Activated CD4-positive, alpha-beta T cell treated with anti-CD3 and anti-CD28 coated beads for 48 hours (primary cell): ENCODE measurements at places on chromosomes 5 and 9.

GRCh38 chr5:2302169-2302568 lies 419.4 kb upstream of the IRX4 start:
- no peak for DNase-seq

DNA sequence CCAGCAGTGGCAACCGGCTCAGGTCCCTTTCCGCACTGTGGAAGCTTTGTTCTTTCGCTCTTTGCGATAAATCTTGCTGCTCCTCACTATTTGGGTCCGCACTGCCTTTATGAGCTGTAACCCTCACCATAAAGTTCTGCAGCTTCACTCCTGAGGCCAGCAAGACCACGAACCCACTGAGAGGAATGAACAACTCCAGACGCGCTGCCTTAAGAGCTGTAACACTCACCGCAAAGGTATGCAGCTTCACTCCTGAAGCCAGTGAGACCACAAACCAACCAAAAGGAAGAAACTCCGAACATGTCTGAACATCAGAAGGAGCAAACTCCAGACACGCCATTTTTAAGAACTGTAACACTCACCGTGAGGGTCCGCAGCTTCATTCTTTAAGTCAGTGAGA lies 103.5 kb downstream of the GLIS3 start:
- DNase-seq: no peak

- no peak for DNase-seq
These were observed 37.7 kb upstream of the PDE8B start for GRCh38 chr5:77172713-77173328.

DNA sequence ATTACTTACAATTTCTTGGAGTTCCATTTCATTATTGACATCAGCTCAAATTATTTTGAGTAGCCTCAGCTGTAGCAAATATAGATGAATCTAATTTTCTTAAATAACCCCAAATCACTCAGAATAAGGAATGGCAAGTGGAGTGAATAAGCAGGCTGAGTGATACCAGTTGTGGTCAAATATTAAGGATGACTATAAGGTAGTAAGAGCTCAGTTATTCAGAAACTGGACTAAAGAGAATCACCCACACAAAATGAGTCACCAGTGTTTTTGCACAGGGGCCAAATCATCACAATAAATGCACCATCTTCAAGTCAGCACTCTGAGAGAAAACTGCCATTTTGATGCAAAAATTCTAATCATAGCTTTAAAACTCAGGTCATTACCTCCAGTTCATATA lies 128.9 kb upstream of the TARS1 start:
- no peak for DNase-seq

DNA sequence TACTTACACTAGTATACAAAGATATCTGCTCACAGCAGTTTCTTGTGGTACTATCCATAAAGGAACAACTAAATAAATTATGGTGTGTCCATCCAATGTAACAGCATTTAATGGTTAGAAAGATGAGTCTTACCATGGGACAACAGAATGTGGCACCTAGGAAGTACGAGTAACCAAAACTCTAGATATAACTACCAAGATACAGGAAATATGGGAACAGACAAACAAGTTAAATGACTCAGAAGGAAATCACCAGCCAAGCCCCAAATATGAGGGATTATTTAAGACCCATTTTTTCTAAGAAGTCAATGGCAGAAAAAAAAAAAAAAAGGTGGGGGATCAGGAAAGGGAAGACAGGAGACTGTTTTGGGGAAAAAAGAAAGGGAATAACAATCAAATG lies 294.8 kb downstream of the PRELID2 start:
- DNase-seq: no peak

GRCh38 chr5:138359621-138360020 lies 7.1 kb downstream of the KDM3B start:
- no peak for DNase-seq

- peak; percentile 72 for DNase-seq
These were observed 2.5 kb downstream of the KDM3B start for GRCh38 chr5:138354926-138355378.

- DNase-seq: no peak
These were observed 39.9 kb downstream of the FNIP1 start for GRCh38 chr5:131756942-131757341.

DNA sequence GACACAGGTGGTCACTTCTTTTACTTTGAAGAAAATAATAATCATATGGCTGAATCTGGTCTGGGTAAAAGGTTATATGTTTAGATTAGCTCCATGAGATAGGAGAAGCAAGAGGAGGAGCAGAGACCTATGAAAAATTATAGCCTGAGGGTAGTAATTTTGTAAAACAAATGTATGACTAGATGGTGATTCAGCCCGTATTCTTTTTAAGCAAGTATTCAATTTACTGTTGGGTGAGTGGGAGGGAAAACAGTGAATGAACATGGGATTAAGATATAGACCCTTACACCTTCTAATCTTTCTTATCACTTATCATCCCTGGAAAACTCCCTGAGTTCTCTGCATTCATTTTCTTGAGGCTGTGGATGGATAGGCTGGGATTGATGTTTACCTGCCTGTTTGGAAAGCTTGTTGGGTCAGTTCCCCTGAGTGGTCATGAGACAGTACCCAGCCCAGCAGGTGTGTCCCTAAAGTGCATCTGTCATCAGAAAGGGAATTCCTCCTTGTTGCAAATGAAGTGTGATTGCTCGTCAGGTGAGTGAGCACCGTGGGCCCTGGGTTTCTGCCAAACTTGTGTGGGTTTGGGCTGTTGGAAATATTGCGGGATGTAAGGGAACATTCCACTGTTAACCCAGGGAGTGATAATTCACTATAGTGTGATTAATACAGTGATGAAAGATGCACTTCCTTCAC lies 101.2 kb upstream of the GDNF start:
- no peak for DNase-seq

GRCh38 chr9:38160613-38161215 lies 91.7 kb upstream of the SHB start:
- peak; percentile 79 for DNase-seq

GRCh38 chr9:116163293-116164055 lies 9.9 kb downstream of the PAPPA start:
- no peak for DNase-seq

- no peak for DNase-seq
These were observed 131.1 kb upstream of the CNTLN start for GRCh38 chr9:17003576-17004240.

DNA sequence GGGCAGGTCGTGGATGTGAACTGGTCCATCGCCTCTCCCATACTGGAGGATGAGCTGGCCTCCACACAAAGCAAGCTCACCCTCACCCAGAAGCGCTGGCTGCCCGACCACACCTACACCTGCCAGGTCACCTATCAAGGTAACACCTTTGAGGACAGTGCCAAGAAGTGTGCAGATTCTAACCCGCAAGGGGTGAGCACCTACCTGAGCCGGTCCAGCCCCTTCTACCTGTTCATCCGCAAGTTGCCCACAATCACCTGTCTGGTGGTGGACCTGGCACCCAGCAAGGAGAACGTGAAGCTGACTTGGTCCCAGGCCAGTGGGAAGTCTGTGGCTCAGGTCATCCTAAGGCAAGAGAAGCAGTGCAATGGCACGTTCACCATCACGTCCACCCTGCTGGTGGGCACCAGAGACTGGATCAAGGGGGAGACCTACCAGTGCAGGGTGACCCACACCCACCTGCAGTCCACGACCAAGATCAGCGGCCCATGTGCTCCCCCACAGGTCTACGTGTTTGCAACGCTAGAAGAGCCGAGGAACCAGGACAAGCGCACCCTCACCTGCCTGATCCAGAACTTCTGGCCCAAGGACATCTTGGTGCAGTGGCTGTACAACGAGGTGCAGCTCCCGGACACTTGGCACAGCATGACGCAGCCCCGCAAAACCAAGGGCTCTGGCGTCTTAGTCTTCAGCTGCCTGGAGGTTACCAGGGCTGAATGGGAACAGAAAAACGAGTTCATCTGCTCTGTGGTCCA lies 71.3 kb downstream of the INSL6 start:
- DNase-seq: no peak

GRCh38 chr9:114098021-114098935 lies 814 bp downstream of the KIF12 start:
- DNase-seq: peak; percentile 58

GRCh38 chr5:8561854-8562253 lies 692.9 kb downstream of the MTRR start:
- no peak for DNase-seq

DNA sequence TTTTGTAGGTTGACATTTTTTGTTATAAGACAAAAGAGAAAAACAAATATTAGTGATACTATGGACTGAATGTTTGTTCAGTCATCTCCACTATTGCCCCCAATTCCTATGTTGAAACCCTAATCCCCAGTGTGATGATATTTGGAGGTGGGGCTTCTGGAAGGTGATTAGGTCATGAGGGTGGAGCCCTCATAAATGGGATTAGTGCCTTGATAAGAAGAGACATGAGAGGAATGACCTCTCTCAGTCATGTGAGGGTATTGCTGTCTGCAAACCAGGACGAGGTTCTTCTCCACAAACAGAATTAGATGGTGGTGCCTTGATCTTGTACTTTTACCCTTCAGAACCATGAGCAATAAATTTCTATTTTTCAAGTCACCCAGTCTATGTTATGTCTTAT lies 34.5 kb upstream of the KLF9 start:
- no peak for DNase-seq

DNA sequence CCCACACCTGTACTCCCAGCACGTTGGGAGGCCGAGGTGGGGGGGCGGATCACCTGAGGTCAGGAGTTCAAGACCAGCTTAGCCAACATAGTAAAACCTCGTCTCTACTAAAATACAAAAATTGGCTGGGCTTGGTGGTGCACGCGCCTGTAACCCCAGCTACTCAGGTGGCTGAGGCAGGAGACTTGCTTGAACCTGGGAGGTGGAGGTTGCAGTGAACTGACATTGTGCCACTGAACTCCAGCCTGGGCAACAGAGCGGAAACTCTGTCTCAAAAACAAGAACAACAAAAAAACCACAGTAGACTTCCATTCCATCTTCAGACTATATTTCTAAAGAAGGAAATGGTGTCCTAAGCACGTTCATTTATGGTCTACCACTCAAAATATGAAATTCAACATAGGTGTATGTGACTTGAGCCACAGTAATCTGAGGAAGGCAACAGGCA lies 14.2 kb upstream of the SERINC5 start:
- peak; percentile 34 for DNase-seq

DNA sequence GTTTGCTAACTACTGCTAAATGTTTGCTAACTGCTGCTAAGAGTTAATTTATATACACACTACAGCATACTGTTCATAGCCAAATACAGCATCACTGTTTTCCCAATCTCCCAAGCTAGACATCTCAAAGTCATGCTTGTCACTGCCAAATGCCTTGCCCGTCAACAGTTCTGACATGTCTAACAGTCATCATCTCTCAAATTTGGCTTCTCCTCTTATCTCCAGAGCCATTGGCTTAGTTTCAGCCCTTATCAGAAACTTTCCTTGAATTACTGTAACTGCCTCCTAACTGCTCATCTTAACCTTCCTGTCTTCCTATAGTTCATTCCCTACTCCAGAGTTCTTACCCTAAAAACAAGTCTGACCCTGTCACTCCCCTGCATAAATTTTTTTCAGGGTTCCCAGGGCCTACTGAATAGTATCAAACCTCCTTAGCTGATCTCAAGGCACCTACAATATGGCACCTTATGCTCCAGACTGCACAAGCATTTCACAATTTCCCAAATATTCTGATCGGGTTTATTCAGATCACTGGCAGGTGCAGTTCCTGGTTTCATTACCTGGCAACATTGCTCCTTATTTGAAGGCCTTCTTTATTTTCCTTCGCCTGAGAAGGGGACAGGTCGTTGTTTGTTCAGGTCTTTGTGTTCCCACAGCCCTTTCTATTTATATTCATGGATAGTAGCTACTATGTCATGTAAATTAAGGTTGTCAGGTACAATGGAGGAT lies 55.9 kb upstream of the ANKRD55 start:
- no peak for DNase-seq

DNA sequence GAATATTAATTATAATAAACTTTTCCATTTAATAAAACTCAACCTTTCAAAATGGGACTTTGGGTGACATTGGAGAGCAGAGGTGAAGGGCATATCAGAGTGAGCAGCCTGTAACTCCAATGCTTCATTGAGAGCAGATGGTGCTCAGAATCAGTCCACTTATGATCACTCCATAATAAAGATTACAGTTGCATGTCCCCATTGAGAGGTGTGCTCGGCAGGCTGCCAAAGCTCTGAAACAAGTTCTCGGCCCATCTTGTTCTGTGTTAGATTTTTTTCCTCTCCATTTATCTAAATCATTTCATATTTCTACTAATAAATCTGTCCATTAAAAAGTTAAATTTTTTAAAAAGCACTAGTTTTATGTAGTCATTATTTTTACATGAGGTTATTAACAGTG lies 1786.4 kb upstream of the WWC1 start:
- no peak for DNase-seq

DNA sequence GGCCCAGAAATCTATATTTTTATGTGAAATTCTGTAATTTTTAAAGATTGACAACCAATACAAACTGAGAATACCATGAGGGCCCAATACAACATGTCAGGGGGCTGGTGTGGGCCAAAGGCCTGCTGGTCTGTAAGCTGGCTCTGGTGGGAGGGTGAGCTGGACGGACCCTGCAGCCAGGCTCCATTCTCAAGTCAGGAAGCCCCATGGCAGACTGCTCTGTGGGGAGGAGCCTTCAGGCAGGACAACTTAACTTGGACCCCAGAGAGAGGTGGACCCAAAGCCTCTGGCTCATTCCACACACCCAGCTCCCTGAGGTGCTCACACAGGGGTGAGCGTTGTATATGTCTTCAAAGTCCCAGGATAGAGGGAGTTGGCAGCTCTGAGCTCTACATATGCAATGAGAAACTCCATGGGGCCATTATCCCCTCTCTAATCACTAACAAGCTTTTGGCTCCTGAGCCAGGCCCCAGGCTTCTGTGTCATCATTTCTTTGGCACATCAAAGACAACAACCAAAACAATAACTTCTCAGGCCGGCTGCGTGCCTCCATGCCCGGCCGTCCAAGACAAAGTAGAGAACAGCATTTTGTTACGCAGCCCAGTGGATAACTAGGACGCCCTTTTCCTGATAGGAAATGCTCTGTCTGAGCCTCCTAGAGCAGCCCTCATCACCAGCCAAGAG lies 6.4 kb downstream of the SEPTIN8 start:
- DNase-seq: no peak

GRCh38 chr9:119810645-119811429 lies 441.6 kb upstream of the BRINP1 start:
- DNase-seq: no peak

DNA sequence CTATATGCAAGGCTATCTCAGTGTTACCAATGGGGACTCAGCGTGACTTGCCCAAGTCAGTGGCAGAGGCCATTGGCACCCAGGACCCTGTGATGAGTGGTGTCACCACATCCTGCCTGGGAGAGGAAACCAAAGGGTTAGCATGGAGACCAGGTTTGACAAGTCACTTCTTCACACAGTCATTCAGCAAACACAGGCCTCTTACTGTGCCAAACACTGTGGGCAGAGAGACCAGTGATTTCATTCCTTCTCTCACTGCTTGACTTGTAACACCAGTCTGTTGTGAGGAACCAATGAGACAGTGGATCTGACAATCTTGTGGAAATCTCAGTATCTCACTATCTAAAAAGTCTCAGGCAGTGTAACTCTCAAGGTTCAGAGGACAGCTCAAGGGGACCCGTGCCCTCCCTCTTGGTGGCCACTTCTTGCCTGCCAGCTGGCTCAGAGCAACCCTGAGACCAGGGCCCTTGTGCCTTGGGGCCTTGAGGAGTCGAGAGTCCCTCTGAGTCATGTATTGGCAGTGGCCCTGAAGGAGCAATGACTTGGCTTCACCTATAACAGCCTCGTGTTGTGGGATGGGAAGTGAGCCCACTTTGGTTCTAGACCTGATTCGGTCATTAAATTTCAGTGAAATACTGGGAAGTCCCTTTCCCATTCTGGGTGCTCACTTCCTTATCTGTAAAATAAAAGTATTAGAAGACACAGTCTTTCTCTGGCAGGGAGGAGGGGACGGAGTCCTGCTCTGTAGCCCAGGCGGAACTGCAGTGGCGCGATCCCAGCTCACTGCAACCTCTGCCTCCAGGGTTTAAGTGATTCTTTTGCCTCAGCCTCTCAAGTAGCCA lies 1.6 kb downstream of the FABP6 start:
- DNase-seq: peak; percentile 5
